ENCODE measurements at places on chromosomes 16 and 17.

DNA sequence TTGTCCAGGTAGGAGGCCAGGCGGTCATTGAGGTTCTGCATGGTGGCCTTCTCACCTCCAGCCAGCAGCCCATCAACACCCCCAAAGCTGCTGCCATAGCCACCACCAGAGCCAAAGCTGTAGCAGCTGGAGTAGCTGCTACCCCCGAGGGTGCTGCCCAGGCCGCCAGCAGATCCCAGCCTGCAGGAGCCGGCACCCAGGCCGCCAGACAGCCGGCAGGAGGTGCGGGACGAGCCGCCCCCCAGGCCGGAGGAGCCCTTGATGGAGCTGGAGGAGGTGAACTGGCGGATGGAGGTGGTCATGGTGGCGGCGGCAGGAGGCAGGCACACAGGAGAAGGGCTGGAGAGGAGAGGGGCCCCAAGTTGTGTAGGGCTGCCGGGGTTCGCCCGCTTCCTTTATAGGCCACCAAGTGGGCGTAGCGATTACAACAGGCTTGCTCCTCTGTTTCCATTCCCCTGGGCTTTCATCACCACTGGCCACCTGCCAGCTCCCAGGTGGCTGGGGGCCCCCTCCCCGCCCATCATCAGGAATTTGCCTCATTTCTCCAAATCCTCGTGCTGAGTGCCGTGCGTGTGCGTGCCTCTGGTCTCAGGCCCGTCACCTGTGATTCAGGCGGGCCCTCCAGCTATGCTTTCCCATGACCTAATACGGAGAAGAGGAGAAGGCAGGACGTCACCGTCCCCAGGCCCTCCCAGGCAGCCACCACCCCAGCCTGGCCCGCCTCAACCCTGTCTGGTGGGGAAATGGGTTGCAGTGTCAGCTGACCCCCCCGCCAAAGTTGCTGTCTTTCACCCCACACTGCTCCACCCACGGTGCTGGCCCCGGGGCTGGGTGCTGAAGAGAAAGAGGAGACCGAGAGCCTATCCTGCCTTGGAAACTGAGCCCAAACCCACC, at the start of gene KRT17:
Gene KRT17, minus strand, starts transcription at position 368 of the 894 bp plus-strand sequence. Its CDS starts 66 bp downstream, at position 302.
- DNase-seq, result peak; percentile 43

GRCh38 chr16:9308356-9308801, 216.9 kb downstream of the HAPSTR1 start:
- DNase-seq, result peak; percentile 70

DNA sequence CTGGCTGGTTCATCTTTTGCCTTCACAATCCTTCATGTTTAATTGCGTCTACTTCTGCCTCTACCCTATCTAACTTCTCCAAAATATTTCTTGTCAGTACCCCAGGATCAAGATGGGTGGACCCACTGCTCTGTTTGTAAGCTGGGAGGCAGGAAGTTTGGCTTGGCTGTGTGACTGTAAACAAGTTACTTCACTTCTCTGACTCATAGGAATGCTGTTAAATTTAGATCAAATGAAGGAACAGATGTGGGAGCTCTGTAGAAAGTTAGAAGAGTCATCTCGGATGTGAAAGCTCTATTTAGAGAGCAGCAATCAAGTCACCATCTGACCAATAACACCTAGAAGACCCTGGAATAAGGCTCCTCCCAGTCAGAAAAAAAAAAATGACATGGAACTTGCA, 55.2 kb upstream of the MRTFB start:
- DNase-seq, result peak; percentile 50

GRCh38 chr16:53297477-53297876, 136.8 kb upstream of the RBL2 start:
- no peak for DNase-seq

DNA sequence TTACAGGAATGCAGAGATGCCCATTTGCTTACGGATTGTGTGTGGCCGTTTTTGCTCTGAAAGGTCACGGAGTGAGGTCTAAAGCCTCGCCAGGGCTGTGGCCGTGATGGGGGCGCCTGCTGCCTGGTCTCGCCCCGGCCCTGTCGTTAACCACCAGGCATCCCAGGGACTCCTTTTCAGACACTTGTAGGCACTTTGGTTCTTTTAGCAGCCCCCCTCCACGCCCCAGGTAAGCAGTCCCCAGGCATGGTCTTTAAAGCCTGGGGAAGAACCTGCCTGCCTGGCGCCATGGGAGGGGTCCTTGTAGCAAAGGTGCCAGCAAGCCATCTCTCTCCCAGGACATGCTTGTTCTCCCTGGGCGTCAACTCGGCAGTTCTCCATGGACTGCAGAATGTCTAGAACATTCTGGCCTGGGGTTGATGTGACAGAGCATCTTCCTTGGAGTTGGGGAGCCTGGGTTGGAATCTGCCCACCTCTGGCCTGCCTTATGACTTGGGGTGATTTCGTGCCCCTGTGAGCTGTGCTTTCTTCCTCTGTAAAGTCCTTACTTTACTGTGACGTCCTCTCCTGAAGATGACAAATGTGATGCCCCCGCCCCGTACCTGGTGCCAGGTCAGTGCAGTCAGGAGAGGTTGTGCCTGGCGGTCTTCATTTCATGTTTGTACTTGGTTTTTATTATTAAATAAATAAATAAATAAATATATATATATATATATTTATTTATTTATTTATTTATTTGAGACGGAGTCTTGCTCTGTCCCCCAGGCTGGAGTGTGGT, 5.4 kb downstream of the KCTD5 start:
- no peak for DNase-seq

DNA sequence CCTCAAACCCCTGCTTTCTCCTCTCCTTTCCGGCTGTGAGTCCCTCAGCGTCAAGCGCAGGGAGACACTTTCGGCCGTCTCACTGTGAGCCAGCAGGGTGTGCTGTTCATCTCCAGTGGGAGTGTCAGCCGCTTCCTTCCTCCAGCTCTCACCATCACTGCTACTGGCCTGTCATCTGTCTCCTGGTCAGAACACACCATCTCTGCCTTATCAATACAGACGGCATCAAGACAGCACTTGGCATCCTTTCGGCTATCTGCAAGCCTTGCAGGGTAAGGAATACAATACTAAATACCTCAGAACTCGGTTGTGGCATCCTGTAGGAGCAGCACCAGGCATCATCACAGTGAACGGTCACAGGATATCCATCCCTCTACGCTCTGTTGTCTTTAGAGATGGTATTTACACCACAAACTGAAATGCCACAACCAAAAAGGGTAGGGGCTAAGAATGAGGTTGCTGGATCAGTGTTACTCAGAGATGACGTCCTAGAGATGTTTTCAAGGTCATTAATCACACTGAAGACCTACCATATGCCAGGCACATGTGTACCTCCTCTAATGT, 20.7 kb upstream of the CMTM4 start:
- DNase-seq, result no peak

All from body of pancreas (tissue), 4 donors.